ENCODE measurements at places on chromosomes 16 and 17.

- DNase-seq, result no peak
These were observed 53.6 kb downstream of the GPRC5B start for GRCh38 chr16:19830902-19831560.

GRCh38 chr16:23609929-23610328 lies 13.8 kb upstream of the NDUFAB1 start:
- DNase-seq, result no peak

GRCh38 chr16:22388101-22388644 lies 13.8 kb upstream of the CDR2 start:
- no peak for DNase-seq

DNA sequence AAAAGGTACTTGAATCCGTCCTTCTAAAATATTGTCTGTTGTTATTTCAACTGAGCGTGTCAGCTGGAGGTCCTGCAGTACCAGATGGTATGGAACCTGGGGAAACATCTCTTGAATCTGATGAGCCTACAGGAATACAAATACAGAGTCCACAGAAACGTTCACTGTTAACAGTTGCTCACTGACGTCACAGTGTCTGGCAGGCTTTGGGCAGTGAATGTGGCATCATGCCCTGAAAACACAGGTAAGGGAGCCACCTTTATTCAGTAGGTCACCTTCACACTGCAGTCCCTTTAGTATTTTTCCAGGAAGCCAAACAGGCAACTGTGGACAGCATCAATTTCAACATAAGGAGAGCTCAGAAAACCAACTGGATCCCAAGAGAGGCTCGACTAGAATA lies 56.1 kb downstream of the AMFR start:
- no peak for DNase-seq

DNA sequence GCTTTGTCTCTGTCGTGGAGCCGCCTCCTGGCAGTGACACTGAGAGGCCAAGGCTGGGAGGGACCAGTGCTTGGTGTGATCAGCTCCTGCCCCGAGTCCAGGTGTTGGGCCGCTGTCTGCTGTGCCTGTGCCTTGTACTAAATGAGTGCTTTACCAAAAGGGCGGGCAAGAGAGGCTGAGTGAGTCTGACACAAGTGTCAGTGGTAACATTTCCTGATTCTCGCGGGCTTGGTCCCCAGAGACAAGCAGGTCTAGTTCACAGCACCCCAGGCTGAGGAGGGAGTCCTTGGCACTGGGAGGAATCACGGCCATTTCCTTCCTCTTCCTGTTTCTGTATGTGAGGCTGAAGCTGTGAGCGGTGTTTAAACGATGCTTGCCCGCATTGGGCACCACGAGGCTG lies 30.2 kb downstream of the PLD6 start:
- no peak for DNase-seq

DNA sequence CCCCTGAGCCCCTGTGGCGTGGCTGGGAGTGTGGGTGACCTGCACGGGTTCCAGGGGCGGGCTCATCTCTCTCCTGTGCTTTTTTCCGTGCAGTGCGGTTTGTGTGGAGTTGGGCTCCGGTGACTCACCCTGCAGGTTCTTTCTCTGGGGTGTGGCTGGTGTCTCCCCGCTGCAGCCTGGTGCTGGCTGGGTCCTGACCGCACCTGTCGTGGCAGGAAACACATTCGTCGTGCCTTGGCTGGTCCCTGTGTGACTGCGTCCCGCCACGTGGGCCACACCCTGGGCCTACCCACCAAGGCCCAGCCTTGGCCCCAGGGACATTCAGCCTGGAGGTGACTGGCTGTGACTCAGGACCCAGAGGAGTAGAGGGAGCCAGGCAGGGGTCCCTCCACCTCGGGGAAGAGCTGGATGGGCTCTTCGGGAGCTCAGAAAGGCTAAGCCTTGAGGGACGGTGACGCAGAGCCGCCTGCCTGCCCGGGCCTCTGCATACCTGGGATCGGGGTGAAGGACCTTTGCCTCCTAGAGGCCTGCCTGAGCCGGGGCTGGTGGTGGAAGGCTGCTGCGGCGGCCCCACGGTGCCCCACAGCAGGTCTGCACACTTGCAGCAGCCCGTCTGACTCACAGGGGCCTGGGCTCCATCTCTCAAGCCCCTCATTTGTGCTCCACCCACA lies 7.8 kb downstream of the TRAF7 start:
- no peak for DNase-seq

- no peak for DNase-seq
These were observed 8.9 kb upstream of the GALK1 start for GRCh38 chr17:75773808-75774470.

- DNase-seq, result no peak
These were observed 236.8 kb downstream of the IRX3 start for GRCh38 chr16:54049591-54050458.

DNA sequence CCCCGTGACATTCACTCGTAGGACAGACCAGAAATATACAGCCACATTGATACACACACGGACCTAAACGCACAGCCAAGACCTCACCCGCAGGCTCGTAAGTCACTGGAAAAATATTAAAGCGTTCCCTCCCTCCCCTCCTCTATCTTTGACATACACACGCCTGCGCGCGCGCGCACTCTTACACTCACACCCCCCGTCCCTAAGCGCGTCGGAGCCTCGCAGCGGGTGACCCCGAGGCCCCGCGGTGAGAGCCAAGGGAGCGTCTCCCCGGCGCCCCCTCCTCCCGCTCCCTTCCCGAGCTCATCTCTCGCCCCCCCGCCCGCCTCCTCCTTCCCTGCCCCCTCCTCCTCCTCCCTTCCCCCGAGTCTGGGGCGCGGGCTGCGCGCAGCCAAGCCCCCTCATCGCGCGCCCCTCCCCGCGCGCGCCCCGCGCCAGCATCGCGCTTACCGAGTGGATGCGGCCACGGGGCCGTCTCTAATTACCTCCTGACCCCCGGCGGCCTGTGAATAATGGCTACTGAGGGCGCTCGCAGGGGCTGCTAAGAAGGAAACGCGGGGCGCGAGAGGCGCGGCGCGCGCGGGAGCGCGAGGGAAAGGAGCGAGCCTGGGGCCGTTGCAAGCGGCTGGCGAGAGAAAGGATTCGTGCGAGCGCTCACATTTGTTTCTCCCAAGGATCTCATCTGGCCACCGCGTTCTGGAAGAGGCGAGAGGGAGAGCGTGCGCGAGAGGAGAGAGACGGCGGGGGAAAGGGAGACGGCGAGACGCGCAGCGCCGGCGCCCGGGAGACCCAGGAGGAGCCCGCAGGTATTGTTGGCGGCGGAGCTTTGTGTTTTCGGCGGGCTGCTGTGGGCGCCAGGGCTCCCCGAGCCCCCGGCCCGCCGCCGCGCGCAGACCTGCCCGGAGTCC lies 42.4 kb downstream of the RAI1 start:
- peak; percentile 57 for DNase-seq

DNA sequence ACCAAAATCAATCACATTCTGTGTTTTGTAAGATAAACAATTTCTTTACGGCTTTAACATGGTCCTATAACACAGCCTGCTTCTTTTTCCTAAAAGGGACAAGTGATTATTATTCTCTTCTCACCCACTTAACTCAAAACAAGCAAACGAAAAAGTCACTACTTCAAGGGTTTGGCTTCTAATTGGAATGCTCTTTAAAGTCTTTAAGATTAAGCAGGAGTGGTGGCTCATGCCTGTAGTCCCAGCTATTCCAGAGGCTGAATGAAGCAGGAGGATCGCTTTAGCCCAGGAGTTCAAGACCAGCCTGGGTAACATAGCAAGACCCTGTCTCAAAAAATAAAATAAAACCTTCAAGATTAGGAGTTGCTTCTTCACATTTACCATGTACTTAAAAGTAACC lies 66.6 kb upstream of the CNEP1R1 start:
- no peak for DNase-seq

DNA sequence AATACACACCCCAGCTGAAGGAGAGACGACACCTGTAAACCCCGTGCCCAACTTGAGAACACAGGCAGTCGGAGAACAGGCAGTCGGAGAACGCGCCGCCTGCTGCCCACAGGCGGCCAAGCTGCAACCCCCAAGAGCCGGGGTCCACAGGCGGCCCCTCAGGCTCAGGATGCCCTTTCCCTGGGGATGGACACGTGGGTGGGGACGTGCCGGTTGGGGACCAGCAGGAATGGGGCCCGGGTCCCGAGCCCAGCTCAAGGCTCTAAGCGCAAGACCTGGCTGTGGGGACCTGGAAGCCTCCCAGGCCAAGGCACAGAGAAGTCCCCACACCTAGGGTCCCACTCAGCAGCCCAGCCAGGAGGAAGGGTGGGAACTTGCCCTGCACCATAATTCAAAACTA lies 79.5 kb upstream of the GNG13 start:
- no peak for DNase-seq

- DNase-seq, result no peak
These were observed 124.0 kb downstream of the RGS9 start for GRCh38 chr17:65261152-65261551.

GRCh38 chr16:31192856-31193642 lies 9.5 kb downstream of the PYCARD start:
- DNase-seq, result no peak

- no peak for DNase-seq
These were observed 65.8 kb downstream of the NKD1 start for GRCh38 chr16:50613964-50614474.

DNA sequence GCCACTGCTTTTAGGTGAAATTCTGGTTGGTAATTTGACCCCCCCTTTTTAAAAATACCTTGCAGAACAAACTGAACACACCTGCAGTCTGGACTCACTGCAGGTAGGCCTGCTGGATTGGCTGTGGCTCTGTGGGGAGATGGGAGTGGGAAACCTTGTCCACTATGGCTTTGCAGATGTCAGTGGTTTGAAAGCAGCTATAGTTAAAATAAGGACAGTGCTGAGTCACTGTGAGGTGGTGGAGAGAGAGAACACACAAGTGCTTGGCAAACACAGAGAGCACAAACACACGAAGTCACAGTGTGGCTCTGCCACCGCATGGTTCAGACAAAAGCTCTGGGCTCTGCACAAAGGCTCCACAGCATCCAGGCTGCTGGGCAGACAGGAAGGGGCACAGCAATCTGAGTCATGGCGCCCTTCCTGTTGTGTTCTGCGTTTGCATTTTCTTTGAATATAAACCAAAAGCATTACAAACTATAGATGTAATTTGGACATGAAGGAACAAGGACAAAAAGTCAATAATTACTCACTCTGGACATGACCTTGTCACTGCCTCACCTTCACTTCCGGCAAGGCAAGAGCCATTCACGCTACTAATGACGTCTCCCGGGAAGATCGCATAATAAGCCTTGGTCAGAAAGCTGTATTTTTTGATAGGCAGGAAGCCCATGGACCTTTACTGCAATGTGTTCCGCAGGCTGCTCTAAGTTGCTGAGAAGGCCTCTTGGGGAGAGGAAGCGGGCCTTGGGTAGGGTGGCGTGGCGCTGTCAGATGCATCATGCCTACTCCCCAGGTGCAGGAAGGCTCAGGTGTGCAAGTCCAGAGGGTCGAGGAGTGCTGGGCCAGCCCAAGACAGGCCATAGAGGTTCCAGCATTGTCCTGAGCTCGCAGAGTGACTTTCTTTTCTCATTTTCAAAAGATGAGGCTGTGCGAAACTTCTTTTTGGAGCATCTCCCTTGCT lies 60.1 kb upstream of the MED9 start:
- DNase-seq, result no peak

DNA sequence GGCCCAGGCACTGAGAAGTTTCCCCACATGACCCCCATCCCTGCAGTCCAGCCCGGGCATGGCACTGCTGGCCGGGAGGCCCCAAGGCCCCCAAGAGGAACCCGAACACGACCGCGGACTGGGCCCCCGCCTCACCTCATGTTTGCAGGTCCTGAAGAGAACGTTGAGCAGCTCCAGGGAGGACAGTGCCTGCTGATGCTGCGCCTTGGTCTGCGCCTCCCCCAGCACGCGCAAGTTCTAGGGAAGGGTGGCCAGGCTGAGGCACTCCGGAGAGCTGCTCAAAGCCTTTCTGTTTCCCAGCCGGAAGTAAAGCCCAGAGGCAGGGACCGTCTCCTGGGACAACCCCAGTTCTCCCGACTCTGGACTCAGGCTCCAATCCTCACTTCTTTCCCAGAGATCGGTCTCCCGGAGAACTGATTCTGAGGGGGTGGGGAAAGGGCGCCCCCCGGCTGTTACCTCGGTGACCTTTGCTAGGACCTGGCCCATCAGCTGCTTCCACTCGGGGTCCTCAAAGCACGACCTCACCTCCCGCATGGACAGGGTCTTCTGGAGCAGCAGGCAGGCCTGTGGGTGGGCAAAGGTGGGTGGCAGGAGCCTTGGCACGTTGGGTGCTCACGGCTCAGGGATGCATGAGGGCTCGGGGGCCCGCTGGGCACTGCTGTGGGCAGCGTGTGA lies 13.7 kb downstream of the MYBBP1A start:
- DNase-seq, result no peak

DNA sequence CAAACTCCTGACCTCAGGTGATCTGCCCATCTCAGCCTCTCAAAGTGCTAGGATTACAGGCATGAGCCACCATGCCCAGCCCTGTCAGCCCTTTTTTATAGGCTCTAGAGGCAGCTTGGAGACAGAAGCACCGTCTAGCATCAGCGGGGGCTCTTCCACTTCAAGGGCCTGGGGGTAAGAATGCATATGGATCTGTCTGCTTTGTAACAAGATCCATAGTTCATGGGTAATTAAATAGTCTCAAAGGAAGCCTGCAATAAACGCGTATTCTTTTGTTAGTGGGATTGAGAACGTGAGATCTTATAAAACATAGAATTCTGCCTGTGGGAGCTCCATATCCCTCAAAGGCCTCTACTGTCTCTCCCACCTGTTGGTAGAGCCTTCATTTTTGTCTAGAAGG lies 142.1 kb downstream of the SHISA6 start:
- no peak for DNase-seq

DNA sequence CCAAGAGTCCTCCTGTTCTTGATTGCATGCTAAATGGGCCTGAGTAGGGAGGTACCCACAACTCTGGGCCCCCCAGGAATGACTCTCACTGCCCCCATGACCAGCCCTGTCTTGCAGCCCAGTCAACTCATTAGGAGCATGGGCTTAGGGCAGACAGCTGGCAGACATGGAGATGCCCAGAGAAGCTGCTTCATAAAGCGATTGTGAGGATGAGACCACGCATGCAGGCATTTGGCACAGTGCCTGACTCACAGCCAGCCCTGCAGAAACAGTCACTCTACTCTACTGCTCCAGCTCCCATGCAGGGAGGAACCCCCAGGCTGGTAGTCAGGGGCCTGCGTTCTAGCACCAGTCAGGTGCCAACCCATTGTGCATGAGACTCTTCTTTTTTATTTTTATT lies 8.4 kb upstream of the C16orf82 start:
- no peak for DNase-seq

DNA sequence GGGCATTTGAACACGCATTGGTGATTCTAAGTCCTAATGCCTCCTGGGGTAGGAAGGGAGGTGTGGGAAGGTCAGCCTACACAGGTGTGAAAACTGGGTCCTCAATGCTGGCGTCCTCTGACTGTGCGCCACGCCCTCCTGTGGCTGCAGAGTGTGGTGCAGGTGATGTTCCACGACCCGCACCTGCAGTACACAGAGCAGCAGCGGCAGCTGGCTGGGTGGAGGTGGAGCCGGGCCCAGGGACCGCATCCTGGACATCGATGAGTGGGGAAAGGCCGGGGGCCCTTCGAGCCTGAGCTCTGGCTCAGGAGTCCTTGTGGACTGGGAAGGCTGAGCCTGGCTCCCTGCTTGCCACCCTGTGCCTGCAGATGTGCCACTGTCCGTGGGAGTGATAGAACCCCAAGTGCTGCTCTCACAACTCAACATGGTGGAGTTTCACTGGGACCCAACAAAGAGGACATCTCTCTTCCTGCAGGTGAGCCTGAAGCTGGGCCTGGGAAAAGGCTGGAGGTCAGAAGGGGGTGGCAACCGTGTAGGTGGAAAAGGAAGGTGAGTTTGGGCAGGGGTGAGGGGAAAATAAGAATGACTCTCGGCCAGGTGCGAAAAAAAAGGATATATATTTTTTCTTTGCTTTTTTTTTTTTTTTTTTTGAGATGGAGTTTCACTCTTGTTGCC lies 14.0 kb upstream of the STAC2 start:
- peak; percentile 82 for DNase-seq
